ENCODE measurements at places on chromosomes 6 and 20. TPM values are rescaled to one million over a fixed set of nuclear protein-coding genes. Genes with fewer than 3 reads are reported as not detected.

Gene AFDN
- 76.0 TPM for total RNA-seq

Gene ZNF165
- total RNA-seq, result 4.7 TPM

Gene GMPR
- not detected for total RNA-seq

Gene STMN3
- 32.2 TPM for total RNA-seq

Gene ESR1
- total RNA-seq, result 5.9 TPM

Gene RAD21L1
- not detected for total RNA-seq

Gene PNLDC1
- 0.71 TPM for total RNA-seq

Gene NOX3
- total RNA-seq, result not detected

Gene UBE2V1
- total RNA-seq, result 158 TPM

Gene KHDC1
- total RNA-seq, result 2.9 TPM

Gene BCKDHB
- total RNA-seq, result 20.1 TPM

- no peak for DNase-seq
Measured at GRCh38 chr6:2102966-2103365, 142.4 kb downstream of the GMDS start.

DNA sequence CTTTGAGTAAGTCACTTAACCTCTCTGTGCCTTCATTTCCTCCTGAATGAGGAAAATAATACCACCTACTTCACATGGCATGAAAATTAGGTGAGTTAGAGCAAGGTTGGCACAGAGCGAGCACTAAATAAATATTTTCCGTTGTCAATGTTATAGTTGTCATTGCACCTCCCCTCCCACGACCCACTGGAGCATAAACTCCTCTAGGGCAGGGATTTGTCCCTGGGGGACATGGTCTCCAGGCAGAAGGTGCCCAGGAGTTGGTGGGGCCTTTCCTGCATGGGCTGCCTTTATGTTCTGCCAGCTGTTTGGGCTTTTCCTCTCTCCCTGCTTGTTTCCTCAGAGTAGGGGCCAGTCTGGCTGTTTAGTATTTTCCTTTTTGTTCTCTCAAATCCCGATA, 1.3 kb upstream of the ANGPT4 start:
- no peak for DNase-seq

DNA sequence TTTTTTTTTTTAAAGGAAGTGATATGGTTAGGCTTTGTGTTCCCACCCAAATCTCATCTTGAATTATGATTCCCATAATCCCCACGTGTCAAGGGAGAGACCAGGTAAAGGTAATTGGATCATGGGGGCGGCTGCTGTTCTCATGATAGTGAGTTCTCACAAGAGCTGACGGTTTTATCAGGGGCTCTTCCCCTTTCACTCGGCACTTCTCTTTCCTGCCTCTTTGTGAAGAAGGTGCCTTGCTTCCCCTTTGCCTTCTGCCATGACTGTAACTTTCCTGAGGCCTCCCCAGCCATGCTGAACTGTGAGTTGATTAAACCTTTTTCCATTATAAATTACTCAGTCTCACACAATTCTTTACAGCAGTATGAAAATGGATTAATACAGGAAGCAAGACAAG, 64.3 kb downstream of the ZFP64 start:
- DNase-seq, result no peak

- DNase-seq, result no peak
Measured at GRCh38 chr6:119661628-119662027, 312.1 kb upstream of the MAN1A1 start.

GRCh38 chr6:150458579-150458978, 89.8 kb downstream of the IYD start:
- DNase-seq, result no peak

DNA sequence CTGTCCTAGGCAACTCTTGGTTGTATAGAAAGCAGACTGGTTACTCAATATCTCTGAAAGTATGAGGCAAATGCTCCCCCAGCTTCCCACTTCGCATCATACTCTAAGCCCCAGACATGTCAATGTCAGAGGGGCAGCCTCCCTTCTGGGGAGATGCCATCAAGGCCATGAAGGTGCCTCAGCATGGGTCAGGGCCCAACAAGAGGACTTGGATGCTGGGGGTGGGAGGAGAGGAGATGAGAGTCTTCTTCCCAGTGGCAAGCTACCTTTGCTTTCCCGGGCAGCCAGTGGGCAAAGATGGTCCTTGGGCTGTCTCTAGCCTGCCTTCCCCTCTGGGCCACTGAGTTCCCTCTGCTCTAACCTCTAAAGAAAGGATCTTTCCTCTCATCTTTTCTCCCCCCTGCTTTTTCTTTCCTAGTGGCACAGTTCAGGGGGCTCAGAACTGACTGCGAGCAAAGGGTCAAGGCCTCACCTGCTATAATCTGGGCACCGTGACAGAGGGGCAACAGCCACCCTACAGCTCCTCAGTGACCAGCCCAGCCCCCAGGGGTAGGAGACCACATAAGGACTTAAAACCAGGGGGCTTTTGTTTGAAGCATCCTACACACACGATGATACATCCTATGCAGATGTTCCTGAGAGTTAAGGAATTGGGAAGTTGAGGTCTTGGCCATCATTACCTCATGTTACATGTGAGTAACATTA, 26.2 kb downstream of the MOCS1 start:
- no peak for DNase-seq

GRCh38 chr6:81763968-81764367, 11.5 kb upstream of the TENT5A start:
- no peak for DNase-seq

DNA sequence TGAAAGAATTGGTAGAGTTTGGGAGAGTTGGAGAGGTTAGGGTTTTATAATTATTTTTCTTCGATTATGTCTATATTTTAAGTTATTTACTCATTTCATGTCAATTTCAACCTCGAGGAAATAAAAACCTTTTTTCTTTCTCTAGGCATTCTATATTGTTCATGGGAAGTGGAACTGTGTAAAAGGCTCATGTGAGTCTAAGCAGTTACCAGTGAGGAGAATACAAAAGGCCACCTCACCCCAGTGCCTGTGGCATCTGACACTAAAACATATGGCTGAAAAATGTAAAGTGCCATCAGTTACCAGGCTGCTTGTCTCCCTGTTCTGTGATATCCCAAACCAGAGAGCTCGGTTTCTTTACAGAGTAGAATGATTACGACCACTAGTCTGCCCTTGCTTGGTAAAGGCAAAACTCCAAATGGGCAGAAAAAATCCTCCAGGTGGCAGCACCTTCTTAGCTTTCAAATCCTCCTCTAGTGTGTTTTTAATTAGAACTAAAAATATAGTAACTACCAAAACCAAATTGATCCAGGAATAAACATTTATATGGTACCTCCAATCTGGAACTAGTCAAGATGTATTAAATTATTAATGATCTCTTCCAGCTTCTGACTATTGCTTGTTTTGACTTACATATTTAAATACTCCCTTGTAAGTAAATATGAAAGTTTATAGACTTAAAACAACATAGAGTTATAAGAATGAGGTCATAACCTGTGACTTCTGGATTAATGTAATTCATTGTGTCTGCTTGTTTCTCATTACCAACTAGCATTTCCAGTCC, 122.6 kb upstream of the MCHR2 start:
- DNase-seq, result peak; percentile 31

GRCh38 chr6:126170978-126171382, 168.9 kb upstream of the CENPW start:
- peak; percentile 39 for DNase-seq

DNA sequence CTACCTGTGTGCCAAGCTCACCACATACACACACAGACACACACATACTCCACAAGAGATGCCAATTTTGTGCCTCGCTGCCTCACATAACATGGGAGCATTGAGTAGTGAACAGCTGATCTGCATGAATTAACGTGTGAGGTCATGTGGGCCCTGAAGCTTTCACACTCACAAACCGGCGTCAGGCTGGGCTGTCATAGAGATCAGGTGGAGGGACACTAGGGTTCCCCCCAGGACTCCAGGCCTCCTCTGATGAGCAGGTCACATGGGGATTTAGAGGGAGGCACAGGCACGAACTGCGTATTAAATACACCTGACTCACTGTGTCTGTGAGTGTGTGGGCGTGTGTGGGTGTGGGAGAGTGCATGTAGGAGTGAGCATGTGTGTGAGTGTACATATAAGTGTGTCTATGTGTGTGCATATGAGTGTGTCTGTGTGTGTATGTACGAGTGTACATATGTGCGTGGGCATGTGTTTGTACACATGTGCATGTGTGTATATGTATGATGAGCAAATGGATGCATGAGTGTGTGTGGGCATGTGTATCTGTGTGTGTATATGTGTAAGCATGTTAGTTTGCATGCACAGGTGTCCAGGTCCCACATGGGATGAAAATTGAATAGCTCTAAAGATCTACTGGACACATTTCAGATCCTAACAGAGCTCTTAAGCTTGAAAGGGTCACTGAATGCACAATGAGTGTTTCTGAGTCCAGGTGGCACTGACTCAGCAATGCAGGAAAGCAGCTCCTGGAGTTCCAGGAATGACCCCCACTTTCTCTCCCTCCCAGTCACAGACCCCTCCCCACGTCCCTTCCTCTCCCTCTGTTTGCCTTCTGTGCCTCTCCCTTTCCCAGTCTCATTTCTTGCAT, 336.6 kb downstream of the PREX1 start:
- no peak for DNase-seq

- no peak for DNase-seq
Measured at GRCh38 chr6:170003027-170003426, 251.6 kb downstream of the ERMARD start.

DNA sequence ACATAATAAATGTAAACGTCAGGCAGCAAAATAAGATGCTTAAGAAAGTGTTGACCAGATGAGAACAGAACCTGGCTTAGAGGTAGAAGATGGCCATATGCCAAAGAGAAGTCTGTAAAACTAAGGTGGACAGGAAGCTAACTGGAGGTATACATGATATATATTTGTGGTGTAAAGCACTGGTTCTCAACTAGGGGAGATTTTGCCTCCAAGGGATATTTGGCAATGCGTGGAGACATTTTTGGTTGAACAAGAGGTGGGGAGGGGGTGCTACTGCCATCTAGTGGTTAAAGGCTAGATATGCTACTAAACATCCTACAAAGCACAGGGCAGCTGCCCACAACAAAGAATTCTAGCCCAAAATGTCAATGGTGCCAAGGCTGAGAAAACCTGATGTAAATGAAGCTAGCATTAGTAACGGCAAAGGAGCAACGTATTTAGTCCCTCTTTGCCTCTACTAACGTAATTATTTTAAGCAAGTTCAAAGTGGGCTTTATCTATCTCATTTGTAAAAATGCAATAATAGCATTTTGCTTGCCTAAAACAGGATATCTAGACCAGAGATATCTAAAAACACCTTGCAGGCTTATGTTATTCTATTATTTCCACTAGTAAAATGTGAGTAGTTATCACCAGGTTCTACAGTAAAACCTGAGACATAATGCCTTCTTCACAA, 182.6 kb downstream of the RNGTT start:
- DNase-seq, result peak; percentile 82

- DNase-seq, result no peak
Measured at GRCh38 chr6:150987371-150987828, 121.9 kb downstream of the MTHFD1L start.

DNA sequence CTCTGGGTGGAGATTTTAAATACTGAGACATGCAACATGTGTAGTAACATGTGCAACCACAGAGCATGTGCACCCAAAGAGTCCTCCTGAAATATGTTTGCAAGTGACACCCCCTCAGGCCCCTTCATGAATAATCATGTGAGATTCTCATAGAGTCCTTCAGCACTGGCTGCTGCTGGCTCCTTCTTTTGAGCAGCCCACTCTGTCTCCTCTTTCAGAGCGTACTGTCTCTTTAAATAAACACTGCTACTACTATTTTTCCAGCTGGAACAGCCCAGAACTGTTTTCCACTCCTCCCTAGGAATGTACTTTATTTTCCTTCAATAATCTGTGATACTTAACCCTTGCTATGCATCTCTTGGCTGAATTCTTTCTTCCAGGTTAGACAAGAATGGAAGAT, 42.0 kb downstream of the HLA-DRB5 start:
- no peak for DNase-seq

DNA sequence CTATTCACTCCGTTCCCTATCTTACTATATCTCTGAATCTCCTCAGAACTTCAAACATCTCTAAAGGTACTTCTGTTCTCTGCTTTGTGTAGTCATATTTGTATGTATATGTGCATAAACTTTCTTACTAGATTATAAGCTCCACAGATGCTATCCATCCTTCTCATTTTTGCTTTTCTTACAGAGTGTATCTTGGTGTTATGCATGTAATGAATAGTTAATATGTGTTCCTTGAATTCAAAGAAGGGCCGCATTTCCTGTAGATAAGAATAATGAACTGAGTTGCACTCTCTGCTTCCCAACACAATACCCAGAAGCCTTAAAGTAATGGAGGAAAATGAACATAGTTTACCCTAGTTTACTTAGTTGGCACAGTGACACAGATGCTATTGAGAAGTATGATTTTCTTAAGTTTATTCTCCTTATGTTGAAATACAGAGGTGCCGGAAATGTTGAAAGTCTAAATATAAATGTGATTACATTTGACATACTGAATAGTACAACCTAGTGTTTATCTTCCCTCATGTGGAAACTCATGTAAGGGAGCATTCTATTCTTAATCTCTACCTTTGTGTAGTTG, 6.0 kb downstream of the NUS1 start:
- DNase-seq, result no peak

GRCh38 chr6:27174958-27175357, 72.5 kb upstream of the PRSS16 start:
- no peak for DNase-seq

- DNase-seq, result no peak
Measured at GRCh38 chr20:18694071-18694470, 106.2 kb downstream of the DTD1 start.

DNA sequence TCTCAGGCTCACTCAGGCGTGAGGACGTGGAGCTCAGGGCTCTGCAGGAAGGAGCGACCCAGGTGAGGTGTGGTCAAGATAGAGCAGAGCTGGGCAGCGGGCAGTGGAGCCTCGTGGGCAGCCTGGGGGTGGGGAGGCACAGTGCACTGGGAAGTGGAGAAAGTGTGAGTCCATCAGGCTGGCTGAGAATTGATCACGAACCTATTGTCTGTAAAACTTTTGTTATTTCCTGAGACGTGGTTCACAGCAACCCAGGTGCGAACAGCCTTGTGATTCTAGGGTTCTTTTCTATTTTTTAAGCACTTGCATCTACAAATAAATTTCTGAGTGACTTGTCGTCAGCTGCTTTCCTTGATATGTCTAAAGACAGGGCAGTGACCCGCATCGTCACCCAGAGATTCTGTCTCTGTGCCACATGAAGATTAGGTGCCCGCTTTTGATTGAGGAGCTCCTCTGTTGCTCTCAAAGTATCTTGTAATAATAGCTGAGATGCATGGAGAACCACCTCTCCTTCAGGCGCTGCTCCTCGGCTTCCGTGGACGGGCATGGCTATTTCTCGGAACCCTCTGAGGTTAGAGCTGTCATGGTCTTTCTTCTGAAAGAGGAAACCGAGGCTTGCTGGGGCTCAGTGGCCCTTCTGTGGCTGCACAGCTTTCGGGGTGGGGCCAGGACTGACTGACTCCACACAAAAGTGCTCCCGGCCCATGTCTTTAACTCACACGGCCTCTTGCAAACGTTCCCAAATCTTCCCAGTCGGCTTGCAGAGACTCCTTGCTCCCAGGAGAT, 662 bp upstream of the CCR6 start:
- peak; percentile 87 for DNase-seq
